Activated CD8-positive, alpha-beta memory T cell treated with anti-CD3 and anti-CD28 coated beads for 1 hour (primary cell): ENCODE measurements at places on chromosomes 6 and 20.
A peak's percentile ranks its signal among the peaks of the same experiment; 100 is the strongest.

DNA sequence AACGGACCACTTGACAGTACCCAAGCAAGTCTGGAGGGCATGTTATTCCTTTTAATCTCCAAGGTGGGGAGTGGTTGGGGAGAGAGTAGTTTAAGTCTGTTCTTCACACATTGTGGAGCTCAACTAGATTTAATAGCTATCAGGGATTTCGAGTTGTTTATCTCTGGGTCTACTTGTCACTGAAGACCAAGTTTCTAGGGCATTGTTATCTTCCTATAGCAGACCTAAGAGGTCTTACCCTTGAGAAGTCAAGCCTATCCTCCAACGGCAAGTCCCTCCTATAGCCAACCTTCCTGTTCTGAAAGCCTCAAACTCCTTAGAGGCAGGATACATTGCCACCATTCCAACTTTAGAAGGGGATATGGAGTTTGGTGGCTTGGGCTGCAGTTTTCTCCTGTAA is 164.5 kb upstream of the MOCS1 start:
- DNase-seq: no peak

DNA sequence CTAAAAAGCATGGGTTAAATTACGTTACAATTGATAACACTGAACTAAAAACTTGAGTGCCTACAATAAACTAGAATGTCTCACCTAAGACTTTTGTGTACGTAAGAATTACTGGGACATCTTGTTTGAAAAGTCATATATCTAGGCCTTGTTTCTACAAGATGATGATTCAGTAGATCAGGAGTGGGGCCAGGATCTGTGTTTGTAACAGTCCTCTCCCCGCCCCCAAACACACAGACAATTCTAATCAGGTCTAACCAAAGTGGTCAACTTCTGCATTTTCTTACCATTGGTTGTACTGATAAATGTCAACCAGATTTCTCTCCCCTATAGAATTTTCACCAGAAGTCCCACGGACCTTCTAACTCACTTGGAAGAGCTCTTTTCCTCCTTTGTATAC is 56.9 kb downstream of the RAMACL start:
- DNase-seq: no peak

GRCh38 chr20:57651881-57652605 is 31.8 kb upstream of the ZBP1 start:
- DNase-seq: no peak

GRCh38 chr6:33620856-33621710 is at the start of gene ITPR3:
Gene ITPR3 (plus strand): TSS chr6:33621322. CDS start chr6:33621603, 281 bp downstream.
- DNase-seq: peak; percentile 62

DNA sequence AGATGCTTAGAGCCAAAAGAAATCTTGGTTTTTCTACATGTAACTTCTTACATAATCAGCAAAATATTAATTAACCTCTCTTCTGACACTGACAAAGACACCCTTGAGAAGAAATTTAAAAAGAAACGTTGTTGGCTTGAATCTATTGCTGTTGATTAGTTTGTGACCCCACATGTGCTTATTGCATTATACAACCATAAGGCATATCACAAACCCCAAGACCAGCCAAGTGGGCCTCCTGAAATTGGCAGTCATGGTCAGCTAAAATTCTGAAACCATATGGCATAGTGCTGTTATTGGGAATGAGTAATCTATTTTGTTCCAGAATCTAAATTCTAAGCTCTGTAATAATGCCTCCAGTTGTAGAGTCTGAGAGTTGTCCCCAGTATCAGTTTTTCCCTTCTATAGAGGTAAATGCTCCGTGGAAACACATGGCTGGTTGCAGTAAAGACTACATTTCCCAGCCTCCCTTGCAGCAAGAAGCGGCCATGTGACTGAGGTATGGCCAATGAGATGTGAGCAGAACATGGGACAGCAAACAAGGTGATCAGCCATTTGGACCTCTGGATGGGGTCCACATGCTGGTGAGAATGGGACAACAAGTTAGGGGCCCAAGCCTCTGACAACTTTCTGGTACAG is 42.3 kb upstream of the PTPN1 start:
- no peak for DNase-seq

- no peak for DNase-seq
These were observed 65.5 kb upstream of the F13A1 start for GRCh38 chr6:6386010-6386409.

- DNase-seq: no peak
These were observed 4.3 kb downstream of the KCNQ5 start for GRCh38 chr6:72626126-72626525.

DNA sequence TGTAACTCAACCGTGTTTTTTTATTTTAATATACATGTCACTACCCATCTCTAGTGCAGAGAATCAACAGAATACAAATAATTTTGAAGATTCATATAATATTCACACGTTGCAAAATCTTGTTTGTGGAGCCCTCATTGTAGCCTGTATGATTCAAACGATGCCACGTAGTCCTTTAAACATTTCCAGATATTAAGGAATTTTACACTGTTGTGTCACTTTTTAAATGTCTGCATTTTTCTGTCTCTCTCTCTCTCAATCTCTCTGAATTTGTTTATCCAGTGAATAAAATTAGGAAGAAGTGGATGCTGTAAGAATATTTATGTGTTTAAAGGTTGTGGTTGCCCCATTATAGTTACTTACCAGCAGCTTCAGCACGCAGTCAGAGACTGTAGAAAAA is 262.0 kb downstream of the PAX1 start:
- no peak for DNase-seq

DNA sequence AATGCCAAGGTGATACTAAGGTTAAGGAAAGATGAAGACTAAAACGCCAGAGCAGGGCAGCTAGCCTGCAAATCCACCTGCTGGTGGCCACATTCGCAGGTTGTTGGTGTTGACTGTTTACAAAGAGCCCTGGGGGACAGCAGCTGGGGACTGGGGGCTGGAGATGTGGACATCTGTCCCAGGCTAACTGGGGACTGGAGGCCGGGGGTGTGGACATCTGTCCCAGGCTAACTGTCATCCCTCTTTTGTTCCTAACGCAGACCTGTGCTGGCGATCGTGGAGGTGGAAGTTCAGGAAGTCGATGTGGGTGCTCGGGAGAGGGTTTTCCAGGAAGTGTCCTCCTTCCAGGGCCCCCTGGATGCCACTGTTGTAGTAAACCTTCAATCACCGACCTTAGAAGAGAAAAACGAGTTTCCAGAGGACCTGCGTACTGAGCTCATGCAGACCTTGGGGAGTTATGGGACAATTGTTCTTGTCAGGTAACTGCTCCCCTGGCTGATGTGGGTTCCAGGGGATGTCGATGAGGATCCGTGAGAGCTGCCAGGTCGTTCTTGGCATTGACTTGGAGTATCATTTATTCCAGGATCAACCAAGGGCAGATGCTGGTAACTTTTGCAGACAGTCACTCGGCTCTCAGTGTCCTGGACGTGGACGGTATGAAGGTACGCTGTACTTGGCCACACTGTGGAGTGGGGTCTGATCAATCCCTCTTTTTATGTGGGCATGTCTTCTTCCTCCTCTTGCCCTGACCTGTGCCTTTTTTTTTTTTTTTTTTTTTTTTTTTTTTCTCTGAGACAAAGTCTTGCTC is 87.0 kb downstream of the SERAC1 start:
- no peak for DNase-seq

GRCh38 chr6:3587660-3588059 is 130.8 kb upstream of the SLC22A23 start:
- DNase-seq: no peak

- no peak for DNase-seq
These were observed 37.1 kb upstream of the RIN2 start for GRCh38 chr20:19720991-19721390.

DNA sequence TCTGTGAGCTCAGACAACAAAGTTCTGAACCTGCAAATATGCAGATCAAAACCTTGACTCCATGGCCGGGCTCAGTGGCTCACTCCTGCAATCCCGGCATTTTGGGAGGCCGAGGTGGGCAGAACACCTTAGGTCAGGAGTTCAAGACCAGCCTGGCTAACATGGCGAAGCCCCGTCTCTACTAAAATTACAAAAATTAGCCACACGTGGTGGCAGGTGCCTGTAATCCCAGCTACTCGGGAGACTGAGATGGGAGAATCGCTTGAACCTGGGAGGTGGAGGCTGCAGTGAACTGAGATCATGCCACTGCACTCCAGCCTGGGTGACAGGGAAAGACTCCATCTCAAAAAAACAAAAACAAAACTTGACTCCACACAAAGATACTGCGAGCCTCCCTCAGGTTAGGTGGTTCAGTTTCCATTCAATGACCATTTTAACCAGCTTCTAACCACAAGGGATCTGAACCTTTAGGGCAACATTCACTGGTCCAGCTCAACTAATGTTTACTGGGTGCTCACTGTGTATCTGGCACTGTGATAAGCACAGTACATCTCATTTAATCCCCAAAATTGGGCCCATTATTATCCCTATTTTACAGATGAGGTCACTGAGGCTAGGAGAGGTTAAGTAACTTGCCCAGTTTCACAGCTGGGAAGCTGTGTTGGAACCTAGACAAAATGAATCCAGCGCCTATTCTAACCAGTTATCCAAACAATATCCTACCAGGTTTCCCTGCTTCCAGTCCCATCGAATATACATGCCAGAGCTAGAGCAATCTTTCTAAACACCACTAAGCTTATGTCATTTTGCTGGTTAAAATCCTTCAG is 1.8 kb downstream of the SNRPB start:
- no peak for DNase-seq

- peak; percentile 37 for DNase-seq
These were observed at the start of gene CRIP3 for GRCh38 chr6:43308101-43308989. Gene CRIP3 (minus strand): TSS chr6:43308826. CDS start chr6:43308792, 34 bp downstream.

- no peak for DNase-seq
These were observed 107.7 kb upstream of the JAG1 start for GRCh38 chr20:10781526-10781925.

DNA sequence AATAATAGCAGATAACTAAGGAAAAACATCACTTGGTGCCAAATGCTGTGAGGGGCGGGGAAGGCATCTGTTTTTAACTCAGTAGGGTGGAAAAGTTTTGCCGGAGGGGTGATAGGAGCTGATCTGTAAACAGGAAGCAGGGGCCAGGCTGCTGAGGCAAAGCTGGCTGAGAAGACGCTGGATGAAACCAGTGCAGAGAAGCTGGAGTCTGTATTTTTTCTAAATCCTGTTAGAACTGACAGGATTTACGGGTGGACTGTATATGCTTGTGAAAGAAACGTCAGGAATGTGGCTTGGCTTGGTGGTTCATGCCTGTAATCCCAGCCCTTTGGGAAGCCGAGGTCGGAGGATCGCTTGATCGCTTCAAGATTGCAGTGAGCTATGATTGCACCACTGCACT is 5.6 kb downstream of the PCMTD2 start:
- no peak for DNase-seq

- DNase-seq: peak; percentile 30
These were observed 9.9 kb upstream of the PSMF1 start for GRCh38 chr20:1108437-1108920.

DNA sequence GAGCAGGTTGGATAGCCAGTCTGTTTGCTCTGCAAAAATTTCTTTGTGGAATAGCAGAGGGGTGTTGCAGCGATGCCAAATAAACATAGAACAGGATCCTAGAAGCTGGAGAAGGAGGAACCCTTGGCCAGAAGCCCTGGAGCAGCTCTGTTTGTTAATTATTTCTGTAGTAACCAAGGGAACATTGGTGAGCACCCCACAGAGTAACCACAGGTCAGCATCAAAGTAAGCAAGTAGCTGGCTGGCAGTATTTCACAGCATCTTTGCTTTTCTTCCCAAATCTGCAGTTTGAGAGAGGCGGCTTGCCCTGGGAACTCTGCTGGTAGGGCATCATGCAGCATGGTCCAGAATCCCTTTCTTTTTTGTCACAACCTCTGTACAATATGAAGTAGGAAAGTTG is 12.7 kb upstream of the APMAP start:
- no peak for DNase-seq

- DNase-seq: no peak
These were observed 58.0 kb upstream of the PHIP start for GRCh38 chr6:79135973-79136470.

GRCh38 chr6:100892693-100893092 is 11.6 kb upstream of the ASCC3 start:
- DNase-seq: no peak

GRCh38 chr6:23269436-23269835 is 700.1 kb downstream of the HDGFL1 start:
- no peak for DNase-seq

DNA sequence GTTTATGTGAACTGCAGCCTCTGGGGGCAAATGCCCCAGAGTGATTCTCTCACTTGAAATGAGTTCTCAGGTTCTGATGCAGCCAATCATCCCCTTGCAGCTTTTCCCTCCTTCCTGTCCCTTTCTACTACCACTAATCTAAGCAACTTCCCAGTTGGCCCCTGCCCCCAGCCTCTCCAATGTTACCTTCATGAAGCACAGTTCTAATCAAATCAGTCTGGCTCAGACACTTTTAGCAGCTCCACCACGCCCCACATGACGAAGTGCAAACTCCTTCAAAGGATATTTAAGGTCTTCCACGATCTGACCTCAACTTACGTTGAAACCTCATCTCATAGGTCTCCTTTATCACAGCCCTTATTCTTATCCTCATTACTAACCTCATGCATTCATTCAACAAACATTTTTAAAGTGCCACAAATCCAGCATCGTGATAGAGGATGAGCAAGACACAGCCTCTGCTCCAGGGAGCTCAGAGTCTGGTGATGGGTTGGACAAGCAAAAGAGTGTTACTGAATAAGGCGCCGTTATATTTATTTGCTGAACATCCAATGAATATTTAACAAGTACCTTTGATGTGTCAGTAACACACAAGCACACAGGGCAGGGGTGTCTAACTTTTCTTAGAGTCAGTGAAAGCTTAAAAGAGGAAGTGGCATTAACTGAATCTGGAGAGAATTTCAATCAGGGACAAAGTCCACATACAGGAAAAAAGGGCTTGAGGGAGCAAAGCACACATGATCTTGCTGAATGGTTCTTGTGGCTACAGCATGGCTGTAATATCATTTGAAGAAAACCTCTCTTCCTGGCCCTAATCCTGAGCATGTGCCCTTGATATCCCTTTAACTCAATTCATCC is 20.4 kb upstream of the DTNBP1 start:
- no peak for DNase-seq

- no peak for DNase-seq
These were observed 64.2 kb downstream of the SGK1 start for GRCh38 chr6:134253681-134254080.

DNA sequence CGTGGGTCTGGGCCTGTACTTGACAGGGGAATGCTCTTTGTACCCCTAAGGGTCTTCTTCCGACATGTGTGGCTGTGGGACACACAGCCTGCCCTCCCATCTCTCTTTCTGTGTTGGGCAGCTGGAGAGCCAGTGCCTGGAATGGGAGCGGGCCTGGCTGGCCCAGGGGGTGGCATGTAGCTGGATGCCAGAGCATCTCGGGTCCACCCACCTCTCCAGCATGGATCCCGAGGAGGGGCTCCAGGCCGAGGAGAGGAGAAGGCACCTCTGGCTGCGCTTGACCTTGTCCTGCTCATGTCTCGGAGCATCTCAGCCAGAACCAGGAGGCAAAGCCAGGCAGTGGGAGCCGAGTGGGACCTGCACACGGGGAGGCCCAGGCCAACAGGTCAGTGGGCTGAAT is 16.0 kb downstream of the CDH4 start:
- no peak for DNase-seq

- DNase-seq: no peak
These were observed 37.1 kb downstream of the GSTA2 start for GRCh38 chr6:52726193-52726542.

- DNase-seq: no peak
These were observed 58.8 kb downstream of the REV3L start for GRCh38 chr6:111423960-111424846.
